ENCODE measurements at places on chromosomes 6 and 20.

DNA sequence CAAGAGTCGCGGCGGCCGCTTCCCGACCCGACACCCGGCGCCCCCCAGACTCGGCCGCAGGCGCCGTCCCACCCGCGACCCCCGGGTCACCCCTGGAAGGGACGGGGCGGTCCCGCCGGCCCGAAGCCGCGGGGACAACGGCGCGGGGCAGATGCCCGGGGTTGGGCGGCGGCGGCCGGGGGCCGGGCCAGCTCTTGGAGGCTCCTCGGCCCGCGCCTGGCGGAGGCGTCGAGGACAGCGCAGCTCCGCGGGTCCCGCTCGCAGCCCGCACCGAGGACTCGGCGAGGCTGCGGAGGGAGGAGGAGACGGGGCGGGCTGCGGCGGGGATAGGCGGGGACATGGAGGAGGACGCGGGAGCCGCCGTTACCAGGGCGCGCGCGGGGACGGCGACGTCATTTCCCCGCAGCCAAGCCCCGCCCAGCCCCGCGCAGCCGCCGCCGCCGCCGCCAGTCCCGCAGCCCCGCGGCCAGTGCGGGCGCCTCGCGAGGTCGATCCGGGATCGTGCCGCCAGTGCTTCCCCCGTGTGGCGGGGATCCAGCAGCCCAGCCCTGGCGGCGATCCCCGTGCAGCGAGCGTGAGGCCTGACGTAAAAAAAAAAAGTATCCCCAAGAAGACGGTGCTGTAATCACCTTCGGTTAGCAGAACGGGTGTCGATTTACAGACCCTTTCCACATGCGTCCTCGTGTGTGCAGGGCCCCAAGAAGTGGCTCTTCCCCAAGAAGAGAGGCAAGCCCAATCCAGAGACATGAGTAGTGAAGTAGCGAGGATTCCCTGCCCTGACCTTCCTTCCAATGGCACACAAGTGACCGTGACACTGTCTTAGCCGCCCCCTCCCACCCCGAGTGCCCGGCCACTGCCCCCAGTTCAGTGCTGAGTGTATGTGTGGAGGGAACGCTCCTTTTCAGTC, at the start of gene FAM184A:
Gene FAM184A (minus strand): TSS at position 289 of the 907 bp plus-strand sequence. CDS start 365 bp downstream, outside the sequence.
- DNase-seq, result peak; percentile 72

DNA sequence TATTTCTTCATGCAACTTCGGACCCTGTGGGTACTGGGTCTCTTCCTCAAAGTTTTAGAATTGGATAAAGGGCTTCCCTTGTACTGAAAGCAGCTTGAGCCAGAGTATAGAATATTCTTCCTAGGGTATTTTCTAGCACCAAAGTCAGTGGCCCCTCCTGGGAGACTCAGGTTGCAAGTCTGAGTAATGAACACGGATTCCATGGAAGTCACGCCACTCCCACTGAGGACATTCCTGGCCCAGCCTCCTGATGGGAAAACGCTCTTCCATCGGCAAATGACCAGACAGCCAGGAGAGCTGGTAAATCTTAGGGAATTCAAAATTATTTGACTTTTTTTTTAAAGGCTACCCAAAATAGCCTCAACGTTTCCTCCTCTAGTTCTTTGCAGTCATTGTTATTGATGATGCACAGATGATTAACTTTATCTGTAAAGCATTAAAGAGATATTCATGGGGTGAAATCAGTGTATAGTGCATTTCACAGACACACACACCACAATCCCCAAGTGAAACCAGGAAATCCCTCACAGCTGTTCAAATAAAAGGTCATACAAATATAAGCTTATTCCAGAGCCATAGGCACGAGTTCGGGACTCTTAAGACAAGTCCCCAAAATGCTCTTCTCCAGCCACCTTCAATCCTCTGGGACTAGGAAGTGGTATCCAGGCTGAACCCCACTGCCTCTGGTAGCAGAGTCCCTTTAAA, 248.8 kb downstream of the SOD2 start:
- DNase-seq, result no peak

- DNase-seq, result no peak
Observed at GRCh38 chr6:41255638-41256246, 27.6 kb downstream of the TREML4 start.

DNA sequence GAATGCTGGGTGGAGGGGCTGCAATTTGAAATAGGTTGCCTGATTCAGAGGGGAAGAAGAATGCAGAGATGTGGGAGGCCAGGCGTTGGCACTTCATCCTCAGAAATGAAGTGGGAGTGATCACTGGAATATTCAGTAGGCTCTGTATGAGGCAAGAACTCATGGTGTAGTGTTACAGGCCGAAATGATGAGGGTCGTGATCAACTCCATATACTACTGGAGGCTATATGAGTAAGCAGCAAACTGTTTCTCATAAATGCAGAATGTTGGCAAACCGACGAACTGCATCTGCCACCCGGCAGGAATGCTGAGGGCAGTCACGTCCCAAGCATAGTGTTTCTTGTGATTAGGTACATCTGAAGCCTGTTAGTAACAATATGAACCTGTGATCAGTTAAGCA, 12.7 kb downstream of the KCNS1 start:
- DNase-seq, result no peak

GRCh38 chr6:105859457-105859856, 226.7 kb upstream of the PRDM1 start:
- no peak for DNase-seq

GRCh38 chr6:22204153-22204552, 92.7 kb downstream of the PRL start:
- DNase-seq, result no peak

DNA sequence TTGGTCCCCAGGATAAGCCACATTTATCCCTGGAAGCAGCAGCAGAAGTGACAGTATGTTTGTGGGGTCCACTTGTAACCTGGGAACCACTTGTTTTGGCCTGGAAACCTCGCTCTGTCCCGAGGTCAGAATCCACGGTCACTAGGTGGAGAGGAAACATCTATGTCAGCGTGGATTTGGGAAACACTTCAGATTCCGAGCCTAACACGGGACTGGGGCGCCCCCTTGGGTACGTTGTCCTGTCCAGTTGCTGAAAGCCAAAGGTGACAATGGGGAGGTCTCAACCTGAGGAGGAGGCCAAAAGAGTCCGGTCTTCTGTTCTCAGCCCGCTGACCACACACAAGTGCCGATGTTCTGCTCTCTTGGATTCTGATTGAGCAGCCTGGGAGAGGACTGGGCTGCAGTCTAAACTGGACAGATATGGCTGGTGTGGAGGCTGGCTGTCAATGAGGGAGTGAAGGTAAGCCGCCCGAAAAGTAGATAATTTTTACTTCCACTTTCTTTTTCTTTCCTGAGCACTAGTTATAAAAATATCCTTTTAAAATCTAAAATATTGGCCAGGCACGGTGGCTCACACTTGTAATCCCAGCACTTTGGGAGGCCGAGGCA, 4.9 kb upstream of the ZFP57 start:
- DNase-seq, result peak; percentile 79

- no peak for DNase-seq
Observed at GRCh38 chr6:499617-500016, 108.1 kb downstream of the IRF4 start.

DNA sequence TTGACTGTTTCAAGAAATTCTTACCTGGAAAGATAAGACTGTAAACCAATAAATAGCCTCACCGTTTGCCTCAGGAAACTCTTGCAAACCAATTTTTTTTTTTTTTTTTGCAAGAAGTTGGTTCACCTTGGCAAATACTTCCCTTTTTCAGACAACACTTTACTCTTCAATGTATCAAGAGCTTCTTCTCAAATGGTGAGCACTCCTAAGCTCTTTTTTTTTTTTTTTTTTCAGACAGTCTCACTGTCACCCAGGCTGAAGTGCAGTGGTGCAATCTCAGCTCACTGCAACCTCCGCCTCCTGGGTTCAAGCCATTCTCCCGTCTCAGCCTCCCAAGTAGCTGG, 22.7 kb upstream of the SNTA1 start:
- DNase-seq, result no peak

DNA sequence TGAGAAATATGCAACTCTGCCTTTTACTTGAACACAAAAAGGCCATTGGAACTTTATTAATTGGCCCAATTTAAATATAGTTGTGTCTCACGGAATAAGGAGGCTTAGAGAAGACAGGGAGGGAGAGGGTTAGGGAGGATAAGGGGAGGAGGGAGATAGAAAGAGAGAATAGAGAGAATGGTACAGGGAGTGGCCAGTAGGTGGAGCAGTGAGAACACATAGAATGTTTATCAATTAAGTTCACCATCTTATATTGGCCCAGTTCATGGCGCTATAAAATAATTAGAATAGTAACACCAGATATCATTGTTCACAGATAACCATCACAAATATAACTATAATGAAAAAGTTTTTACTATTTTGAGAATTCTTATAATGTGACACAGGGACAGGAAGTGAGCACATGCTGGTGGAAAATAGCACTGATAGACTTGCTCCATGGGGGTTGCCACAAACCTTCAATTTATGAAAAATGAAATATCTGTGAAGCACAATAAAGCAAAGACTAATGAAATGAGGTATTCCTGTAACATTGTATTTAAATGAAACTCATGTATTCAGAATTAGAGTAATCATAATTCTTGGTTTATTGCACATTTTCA, 374.1 kb upstream of the MANEA start:
- no peak for DNase-seq

GRCh38 chr6:96898241-96898851, 655 bp upstream of the NDUFAF4 start:
- no peak for DNase-seq

- DNase-seq, result no peak
Observed at GRCh38 chr6:149357726-149358538, 40.4 kb downstream of the TAB2 start.

DNA sequence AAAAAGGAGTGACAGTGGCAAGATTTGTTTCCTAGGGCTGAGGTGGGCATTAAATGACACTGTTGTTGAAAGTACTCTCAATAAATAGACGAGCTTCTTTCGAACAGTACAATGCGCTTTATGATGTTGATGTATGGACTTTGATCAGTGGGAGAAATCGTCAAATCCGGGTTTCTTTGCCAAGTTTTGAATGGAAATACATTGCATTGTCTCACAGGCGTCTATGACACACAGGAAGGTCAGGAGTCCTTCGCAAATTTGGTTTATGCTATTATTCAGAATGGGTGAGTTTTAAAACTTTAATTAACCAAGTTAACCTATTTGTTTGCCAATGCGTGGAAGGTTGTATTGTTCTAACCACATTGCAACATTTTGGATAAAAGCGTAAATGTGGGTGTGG, 547.3 kb upstream of the SLC35B3 start:
- DNase-seq, result no peak

GRCh38 chr6:138914701-138915100, 73.4 kb downstream of the REPS1 start:
- DNase-seq, result no peak

DNA sequence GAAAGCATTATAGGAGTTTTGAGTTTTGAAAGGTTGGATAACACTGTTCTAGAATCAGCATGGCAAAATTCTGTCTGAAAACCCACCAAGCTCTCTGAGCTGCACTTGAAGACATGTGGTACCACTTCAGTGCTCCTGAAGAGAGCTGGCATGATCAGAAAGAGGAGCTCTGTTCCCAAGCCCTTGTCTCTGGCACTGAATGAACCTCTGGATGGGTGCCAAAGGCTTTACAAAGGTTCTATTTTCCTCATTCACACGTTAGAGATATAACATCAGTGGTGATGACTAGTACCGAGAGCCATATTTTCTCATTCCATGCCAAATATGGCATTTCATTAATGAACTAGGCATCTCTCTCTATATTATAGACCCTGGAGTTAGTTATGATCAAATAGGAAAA, 301.8 kb upstream of the ID4 start:
- no peak for DNase-seq

DNA sequence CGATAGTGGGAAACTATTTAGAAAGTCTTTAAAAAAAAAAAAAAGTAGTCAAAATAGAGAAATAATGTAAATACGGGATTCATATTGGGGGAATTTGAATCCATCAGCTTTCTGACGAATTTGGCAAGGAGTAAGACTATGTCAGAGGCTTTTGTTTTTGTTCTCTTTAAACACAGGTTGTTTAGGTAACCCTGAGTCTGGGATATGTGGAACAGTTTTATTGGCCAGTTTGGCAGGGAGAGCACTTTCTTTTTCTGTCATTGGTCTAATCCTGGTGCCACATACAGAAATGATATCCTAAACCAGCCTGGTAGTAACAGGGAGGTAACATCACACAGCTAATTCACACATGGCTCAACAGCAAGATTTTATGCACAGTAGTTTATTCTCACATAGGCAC, 27.7 kb downstream of the HAO1 start:
- no peak for DNase-seq

GRCh38 chr6:16216501-16217155, 21.8 kb upstream of the GMPR start:
- no peak for DNase-seq

GRCh38 chr6:56314683-56315523, 67.5 kb upstream of the COL21A1 start:
- DNase-seq, result peak; percentile 40

- DNase-seq, result no peak
Observed at GRCh38 chr20:16104783-16105182, 468.5 kb downstream of the KIF16B start.

DNA sequence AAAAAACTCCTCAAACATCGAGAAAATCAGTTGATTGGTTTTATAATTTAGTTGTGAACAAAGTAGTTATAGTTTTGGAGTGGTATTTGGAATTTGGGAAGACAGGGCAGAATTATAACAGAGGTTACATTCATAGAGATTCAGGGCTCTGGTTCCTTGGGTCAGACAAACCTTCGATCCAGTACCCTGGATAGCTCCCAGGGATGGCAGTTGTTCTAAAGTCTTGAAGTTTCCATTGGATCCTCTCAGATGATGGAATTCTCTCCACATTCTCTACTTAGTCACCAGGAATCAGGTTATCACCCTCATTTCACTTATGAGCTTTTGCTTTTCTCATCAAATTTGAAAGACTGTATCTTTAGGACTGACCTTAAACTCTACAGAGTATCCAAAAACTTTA, 285.1 kb downstream of the CENPW start:
- no peak for DNase-seq

DNA sequence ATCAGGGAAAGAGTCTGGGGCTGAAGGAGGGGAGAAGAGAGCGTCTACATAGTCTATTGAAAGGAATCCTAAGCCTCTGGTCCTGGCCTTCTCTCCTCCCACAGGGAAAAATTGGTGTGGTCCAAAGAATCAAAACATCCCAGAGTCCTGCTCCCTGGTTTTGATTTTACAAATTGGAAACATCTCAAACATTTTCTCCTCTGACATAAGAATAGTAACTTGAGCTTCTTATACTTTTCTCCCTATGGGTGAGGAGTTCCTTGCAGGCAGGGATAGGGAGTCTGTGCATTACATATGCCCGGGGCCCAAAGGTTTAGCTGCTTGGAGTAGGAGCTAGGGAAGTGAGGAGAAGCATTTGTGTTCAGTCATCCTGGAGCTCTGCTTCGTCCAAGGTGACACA, 120.0 kb upstream of the GGTLC1 start:
- DNase-seq, result no peak

GRCh38 chr6:125370343-125370742, 68.6 kb upstream of the HDDC2 start:
- DNase-seq, result no peak

- no peak for DNase-seq
Observed at GRCh38 chr6:132490024-132490423, 22.9 kb downstream of the STX7 start.

- no peak for DNase-seq
Observed at GRCh38 chr20:31820228-31820627, 1.1 kb downstream of the MYLK2 start.

- peak; percentile 94 for DNase-seq
Observed at GRCh38 chr6:27772261-27773001, 139.8 kb downstream of the OR2B2 start.

- DNase-seq, result no peak
Observed at GRCh38 chr20:21503345-21503744, 10.5 kb downstream of the NKX2-2 start.

- DNase-seq, result no peak
Observed at GRCh38 chr6:68638230-68638900, 3.3 kb downstream of the ADGRB3 start.

GRCh38 chr6:72414657-72415056, 207.2 kb upstream of the KCNQ5 start:
- DNase-seq, result no peak
